ENCODE measurements at places on chromosomes 4 and X.

GRCh38 chr4:88524171-88524570 lies 595 bp upstream of the PYURF start:
- DNase-seq: no peak

GRCh38 chrX:38312436-38312835 lies 14.9 kb downstream of the RPGR start:
- DNase-seq: no peak

DNA sequence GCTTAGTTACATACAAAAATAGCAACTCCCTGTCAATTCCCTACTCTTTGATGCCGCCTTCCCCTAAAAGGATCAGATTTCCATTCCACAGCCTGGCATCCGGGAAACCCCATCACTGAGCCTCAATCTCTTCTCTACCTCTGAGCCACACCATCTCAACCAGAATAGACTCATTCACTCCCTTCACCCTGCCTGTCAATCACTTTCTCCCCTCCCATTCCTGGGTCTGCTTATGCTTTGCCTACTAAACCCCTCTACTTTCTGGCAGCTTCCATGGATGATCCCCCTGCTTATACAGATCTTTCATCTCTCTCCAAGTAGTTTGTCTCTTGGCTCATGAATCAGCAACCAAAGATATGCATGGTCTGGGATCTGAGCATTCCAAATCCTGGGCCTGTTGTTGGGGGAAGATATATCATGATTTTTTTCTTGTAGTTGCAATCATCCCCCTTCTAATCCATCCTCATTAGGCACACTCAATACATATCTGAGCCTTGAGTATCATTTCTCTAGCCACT lies 2.6 kb downstream of the AMER1 start:
- DNase-seq: no peak

- DNase-seq: no peak
These were observed at the start of gene MTNR1A for GRCh38 chr4:186554914-186555827. Gene MTNR1A (minus strand): TSS chr4:186555567. CDS start chr4:186555365, 202 bp downstream.

- DNase-seq: no peak
These were observed 74.4 kb upstream of the DDX3X start for GRCh38 chrX:41259516-41259915.

DNA sequence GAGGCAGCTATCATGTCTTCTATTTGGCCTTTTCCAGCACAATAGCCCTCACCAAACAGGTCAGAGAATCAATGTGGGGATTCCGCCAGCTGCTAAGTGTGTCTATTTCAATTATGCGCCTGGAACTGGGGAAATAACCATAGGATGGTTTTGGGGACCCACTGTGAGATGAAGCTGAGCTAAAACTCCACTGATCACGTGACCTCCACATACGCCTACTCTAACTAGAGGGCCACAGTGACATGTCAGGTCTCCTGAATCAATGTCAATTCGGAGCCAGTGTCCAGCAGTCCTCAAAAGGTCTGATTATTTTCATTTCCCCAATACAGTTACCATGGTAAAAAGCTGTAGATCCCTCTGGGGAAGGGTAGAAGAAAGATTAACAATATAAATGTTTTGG lies 10.2 kb upstream of the BANK1 start:
- DNase-seq: no peak

DNA sequence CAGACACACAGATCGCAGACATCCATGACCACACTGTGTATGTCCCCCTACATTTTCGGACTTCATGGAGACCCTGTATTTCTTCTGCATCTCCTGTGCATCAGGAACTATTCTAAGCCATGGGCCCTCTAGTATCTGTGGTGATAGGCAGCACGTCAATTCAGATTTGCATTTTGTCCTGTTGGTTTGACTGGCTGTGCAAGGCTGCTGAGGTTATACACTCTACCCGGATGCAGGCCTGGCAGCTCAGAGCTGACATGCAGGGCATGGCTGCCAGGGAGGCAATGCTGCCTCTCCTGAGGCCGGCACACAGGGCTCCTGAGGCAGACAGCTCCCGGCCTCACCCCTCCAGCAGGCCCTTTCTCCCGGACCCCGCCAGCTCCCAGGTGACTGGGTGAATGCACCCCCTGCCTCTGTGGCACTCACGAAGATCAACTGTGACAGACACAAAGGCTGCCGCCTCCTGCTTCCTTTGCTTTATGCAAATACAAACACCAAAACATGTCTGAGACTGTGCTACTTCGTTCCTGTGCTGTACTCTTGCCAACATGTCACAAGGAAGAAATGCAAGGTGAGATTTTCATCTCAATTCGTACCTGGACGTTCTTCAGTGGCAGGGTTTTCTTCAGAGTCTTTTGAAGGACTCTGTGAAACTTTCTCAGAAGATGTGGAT lies 51.0 kb downstream of the NSG1 start:
- no peak for DNase-seq

All from stimulated activated CD8-positive, alpha-beta memory T cell treated with anti-CD3 and anti-CD28 coated beads, Interleukin-7, amount 100 ng/mL, for 1 hour (primary cell).